ENCODE measurements at places on chromosomes 3 and 15. TPM values are rescaled to one million over a fixed set of nuclear protein-coding genes. Genes with fewer than 3 reads are reported as not detected.

Gene EIF3J
- 43.3 TPM for polyA plus RNA-seq

Gene CPLX3
- polyA plus RNA-seq, result 0.22 TPM

Gene DIPK2A
- polyA plus RNA-seq, result 18.9 TPM

Gene PP2D1
- not detected for polyA plus RNA-seq

Gene SLC6A11
- polyA plus RNA-seq, result 0.23 TPM

Gene CPB1
- polyA plus RNA-seq, result 0.51 TPM

Gene PPARG
- polyA plus RNA-seq, result 18.6 TPM

Gene CYP1A2
- not detected for polyA plus RNA-seq

Gene ABI3BP
- polyA plus RNA-seq, result 126 TPM

Gene GOLGA6D
- not detected for polyA plus RNA-seq

Gene PROK2
- polyA plus RNA-seq, result 0.15 TPM

Gene CFAP44
- polyA plus RNA-seq, result 3.5 TPM

Gene IL16
- 20.7 TPM for polyA plus RNA-seq

Gene LRRC3B
- 5.8 TPM for polyA plus RNA-seq

Gene LRRC31
- polyA plus RNA-seq, result not detected

Gene APOD
- polyA plus RNA-seq, result 395 TPM

Gene CLDN1
- polyA plus RNA-seq, result 15.8 TPM

Gene CHRFAM7A
- polyA plus RNA-seq, result 0.44 TPM

Gene LRRN1
- polyA plus RNA-seq, result 0.87 TPM

Gene ZNF660
- 1.9 TPM for polyA plus RNA-seq

Gene CELF6
- 3.0 TPM for polyA plus RNA-seq

Gene CA12
- 14.9 TPM for polyA plus RNA-seq

Gene IMPDH2
- polyA plus RNA-seq, result 192 TPM

Gene CHRNA7
- polyA plus RNA-seq, result 2.0 TPM

Gene CPN2
- 0.06 TPM for polyA plus RNA-seq

Gene TOMM70
- polyA plus RNA-seq, result 37.0 TPM

Gene C2CD4A
- polyA plus RNA-seq, result 0.05 TPM

Gene CCDC39
- 0.14 TPM for polyA plus RNA-seq

Gene SH2D7
- not detected for polyA plus RNA-seq

Gene C3orf20
- not detected for polyA plus RNA-seq

Gene SEMA4B
- 60.8 TPM for polyA plus RNA-seq

Gene PLCL2
- 2.7 TPM for polyA plus RNA-seq

Gene FILIP1L
- 75.1 TPM for polyA plus RNA-seq

Gene UBE2E2
- 36.3 TPM for polyA plus RNA-seq

Gene MEIS2
- polyA plus RNA-seq, result 79.8 TPM

Gene FGF7
- polyA plus RNA-seq, result 56.4 TPM

Gene PLAAT1
- 0.60 TPM for polyA plus RNA-seq

Gene CISH
- polyA plus RNA-seq, result 7.9 TPM

Gene TMCO5A
- polyA plus RNA-seq, result not detected

Gene SPRED1
- 8.2 TPM for polyA plus RNA-seq

Gene ANKUB1
- polyA plus RNA-seq, result not detected

Gene LTK
- 0.43 TPM for polyA plus RNA-seq

Gene SERP1
- 115 TPM for polyA plus RNA-seq

Gene SLC25A38
- 38.6 TPM for polyA plus RNA-seq

Gene SHC4
- polyA plus RNA-seq, result 0.68 TPM

Gene TEX55
- polyA plus RNA-seq, result not detected

Gene HSPBAP1
- 5.7 TPM for polyA plus RNA-seq
